Activated CD4-positive, alpha-beta T cell treated with anti-CD3 and anti-CD28 coated beads, Interleukin-2, amount 10 ng/mL, durations not matched to agents 7 days and 5 days (primary cell): ENCODE measurements at places on chromosomes 1 and 21.

DNA sequence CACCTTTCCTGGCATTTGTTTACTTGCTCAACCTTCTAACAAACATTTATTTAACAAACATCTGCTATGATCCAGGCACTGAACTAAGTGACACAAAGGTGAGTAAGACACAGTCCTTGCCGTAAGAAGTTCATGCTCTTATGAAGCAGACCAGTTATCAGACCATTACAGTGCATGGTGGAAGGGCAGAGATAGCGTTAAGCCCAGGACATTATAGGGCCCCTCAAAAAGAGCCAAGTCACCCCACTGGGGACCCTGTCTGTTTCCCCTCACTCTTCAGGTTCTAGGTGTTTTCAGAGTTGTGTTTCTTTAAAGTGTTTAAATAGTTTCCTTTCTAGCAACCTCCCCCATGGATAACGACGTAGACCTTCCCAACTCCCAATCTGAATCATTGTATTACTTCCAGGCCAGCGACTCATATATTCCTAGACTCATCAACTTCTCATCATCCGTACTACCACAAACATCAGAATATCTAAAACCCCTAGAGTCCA, 39.3 kb downstream of the TCP10L start:
- DNase-seq, result no peak

- DNase-seq, result no peak
Measured at GRCh38 chr1:206717674-206717989, 32.9 kb downstream of the MAPKAPK2 start.

GRCh38 chr1:55311057-55311641, 96.0 kb upstream of the USP24 start:
- no peak for DNase-seq

DNA sequence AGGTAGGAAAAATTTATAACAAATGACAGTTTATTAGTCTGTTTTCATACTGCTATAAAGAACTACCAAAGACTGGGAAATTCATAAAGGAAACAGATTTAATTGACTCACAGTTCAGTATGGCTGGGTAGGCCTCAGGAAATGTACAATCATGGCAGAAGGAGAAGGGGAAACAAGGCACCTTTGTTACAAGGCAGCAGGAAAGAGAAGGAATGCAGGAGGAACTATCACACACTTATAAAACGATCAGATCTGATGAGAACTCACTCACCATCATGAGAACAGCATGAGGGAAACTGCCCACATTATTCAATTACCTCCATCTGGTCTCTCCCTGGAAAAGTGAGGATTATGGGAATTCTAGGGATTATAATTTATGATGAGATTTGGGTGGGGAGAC, 61.3 kb downstream of the ASB17 start:
- DNase-seq, result no peak

DNA sequence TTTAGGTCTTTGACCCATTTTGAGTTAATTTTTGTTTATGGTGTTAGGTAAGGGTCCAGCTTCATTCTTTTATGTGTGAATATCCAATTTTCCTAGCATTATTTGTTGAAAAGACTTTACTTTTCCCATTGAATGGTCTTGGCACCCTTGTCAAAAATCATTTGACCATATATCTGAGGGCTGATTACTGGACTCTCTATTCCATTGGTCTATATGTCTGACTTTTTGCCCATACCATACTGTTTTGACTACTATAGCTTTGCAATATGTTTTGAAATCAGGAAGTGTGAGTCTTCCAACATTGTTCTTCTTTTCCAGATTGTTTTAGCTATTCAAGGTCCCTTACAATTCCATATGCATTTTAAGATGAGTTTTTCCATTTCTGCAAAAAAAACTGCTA, 11.4 kb upstream of the CCSAP start:
- no peak for DNase-seq

DNA sequence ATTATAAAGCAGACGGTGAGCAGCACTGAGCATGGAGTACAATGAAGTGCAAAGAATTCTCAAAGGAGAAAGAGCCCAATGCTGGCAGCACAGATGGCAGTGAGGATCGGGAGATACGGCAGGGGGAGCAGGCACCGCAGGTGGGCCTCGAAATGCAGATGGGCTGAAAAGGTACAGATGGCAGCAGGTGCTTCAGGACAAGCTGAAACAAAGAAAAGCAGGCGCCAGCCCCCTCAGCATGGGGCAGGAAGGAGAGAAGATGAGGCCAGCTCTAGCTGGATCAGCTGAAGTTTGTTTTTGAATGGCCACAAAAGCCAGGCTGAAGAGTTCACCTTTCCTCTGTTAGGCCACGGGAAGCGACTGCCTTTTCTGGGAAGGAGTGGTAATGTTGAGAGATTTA, 7.7 kb downstream of the CFAP298 start:
- no peak for DNase-seq

GRCh38 chr1:197305925-197306324, 37.9 kb downstream of the CRB1 start:
- DNase-seq, result no peak

DNA sequence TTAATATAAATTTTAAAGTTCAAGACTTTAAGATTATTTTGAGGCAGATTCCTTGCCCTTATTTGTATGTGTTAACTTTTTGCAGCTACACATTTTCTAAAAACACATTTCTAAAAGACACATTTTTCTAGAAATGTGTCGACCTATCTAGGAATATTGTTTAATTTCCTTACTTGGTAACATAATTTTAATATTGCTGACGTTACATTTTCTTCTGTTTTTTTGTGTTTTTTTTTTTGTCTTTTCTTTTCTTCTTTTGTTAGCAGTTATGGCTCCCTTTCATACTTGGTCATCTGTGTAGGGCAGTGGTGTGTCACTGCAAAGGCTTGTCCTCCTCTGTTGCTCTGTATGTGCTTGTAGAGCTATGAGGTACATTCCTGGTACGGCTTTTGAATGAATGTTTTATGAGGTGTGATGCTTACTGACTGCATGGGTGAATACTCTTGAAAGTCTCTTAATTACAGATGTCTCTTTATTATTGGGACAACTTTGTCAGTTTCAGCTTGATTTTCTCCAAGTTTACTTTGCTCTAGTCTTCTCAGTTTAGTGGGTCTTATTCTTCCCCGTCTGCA, 30.1 kb downstream of the LRRC8D start:
- no peak for DNase-seq

DNA sequence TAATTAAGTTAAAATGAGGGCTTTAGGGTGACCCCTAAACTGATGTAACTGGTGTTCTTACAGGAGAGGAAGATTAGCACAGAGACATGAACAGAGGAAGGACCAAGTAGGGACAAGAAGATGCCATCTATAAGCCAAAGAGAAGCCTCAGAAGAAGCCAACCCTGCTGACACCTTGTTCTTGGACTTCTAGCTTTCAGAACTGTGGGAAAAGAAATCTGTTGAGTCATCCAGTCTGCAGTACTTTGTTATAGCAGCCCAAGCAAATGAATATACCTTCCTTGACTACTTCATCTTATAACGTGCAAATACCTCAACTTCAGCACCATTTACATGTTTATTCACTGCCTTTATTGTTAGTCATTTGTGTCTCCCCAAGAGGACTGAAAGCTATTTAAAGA, 3.4 kb downstream of the ZBTB21 start:
- DNase-seq, result no peak

DNA sequence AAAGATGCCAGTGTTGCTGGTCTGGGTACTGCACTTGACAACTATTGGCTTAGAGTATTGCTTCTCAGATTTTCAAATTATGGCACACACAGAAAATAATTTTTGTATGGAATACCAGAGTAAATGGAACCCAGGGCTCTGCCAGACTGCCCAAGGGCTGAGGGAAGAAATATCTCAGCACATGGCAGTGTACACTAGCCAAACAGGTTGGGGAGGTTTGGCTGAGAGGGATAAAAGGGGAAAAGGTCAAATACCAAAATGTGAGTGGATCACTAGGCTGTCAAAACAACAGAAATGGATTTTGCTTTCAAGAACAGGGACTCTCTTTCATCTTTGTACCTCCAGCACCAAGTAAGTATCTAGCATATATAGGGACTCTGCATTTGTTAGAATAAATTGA, 3.0 kb upstream of the RGS8 start:
- no peak for DNase-seq
